ENCODE measurements at places on chromosomes 7 and 10.

DNA sequence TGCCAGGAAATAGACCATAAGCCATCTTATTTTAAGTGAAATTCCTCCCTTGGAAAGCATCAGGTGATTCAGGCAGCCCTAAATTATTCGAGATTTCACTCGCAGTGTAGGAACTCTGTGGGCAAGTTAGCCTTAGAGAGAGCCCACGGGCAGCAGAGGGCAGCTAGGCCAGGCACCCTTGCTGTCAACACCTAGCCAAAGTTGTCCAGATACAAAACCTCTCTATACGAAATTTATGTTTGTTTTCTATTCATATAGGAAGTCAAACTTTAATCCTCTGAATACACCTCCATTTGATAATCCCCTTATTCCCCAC, 1043.5 kb downstream of the GATA3 start:
- DNase-seq, result no peak

- DNase-seq, result no peak
Observed at GRCh38 chr10:111077479-111077784, 603 bp downstream of the ADRA2A start.

DNA sequence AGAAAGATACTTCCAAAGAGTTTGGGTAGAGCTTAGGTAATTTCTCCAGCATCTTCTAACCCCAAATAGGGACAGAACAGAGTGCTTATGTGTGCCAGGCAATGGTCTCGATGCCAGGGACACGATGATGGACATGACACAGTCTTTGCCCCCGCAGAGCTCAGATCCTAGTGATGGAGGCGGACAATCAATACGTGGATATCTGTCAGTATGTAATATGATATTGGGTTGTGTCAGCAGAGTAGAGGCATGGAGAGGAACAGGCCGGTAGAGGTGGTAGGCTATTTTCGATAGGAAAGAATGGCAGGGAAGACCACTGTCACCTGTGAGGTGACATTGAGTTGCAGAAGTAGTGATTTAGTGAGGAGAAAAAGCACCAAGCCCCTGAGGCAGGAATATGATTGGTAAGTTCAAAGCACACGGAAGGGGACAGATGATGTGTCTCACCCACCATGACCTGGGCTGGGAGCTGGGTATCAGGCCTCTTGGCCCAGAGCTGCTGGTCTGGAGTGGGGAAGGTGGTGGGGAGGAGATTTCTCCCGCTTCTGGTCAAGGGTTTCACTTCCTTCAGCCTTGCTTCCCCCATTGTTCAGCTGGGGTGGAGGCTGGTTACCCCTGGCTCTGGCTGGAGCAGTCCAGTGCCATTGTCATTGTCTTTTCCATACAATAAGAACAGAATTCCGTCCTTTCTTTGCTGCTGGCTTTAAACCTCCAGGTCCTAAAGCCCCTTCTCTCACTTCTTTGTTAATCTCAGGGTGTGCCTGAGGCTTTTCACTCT, 36.0 kb upstream of the SRGN start:
- no peak for DNase-seq

- peak; percentile 57 for DNase-seq
Observed at GRCh38 chr7:18352339-18353255, 143.0 kb upstream of the HDAC9 start.

- no peak for DNase-seq
Observed at GRCh38 chr10:70930263-70931000, 42.1 kb upstream of the PCBD1 start.

DNA sequence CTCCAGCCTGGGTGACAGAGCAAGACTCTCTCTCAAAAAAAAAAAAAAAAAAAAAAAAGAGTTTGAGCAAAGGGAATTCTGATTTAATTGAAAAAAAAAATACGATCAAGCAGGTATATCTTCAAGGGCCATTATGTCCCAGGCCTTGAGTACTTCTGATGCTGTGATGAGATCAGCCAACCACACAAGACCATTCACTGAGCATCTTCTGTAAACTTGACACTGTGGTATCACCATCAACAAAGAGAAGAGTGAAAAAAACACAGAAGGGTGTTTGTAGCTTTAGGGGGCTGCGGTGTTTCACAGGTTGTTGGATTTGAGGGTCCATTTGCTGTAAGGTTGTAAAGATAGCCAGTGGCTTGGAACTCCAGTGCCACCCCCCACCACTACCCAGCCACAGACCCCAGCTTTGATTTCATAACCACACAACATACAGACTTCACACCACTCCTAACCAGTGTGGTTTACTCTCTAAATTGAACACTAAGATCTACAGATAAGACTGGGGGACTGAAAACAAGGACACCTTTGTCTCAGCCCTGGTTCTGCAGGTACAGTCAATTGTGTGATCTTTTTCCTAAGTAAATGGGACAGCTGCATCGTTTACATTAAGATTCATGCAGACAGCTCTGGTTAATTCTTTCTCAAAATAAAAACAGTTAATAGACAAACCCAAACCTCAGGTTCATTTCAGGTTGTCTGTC, 66.4 kb downstream of the CDC123 start:
- DNase-seq, result no peak

Data from brain microvascular endothelial cell (primary cell).